Uterine smooth muscle cell (primary cell): ENCODE measurements at places on chromosomes 11 and 22. TPM values are rescaled to one million over a fixed set of nuclear protein-coding genes. Genes with fewer than 3 reads are reported as not detected.

TRIM48 gene
- not detected in 2 replicates for total RNA-seq

TBX10 gene
- not detected in 2 replicates for total RNA-seq

ARFGAP2 gene
- 134 and 175 TPM in 2 replicates for total RNA-seq

CASP5 gene
- not detected in 2 replicates for total RNA-seq

HORMAD2 gene
- not detected in 2 replicates for total RNA-seq

C11orf42 gene
- total RNA-seq, result not detected in 2 replicates

BDNF gene
- 1.8 and 3.7 TPM in 2 replicates for total RNA-seq
